Bronchial epithelial cell (primary cell): ENCODE measurements at places on chromosomes 1 and 21.

- no peak for DNase-seq
Observed at GRCh38 chr1:234735916-234736315, 125.9 kb upstream of the IRF2BP2 start.

DNA sequence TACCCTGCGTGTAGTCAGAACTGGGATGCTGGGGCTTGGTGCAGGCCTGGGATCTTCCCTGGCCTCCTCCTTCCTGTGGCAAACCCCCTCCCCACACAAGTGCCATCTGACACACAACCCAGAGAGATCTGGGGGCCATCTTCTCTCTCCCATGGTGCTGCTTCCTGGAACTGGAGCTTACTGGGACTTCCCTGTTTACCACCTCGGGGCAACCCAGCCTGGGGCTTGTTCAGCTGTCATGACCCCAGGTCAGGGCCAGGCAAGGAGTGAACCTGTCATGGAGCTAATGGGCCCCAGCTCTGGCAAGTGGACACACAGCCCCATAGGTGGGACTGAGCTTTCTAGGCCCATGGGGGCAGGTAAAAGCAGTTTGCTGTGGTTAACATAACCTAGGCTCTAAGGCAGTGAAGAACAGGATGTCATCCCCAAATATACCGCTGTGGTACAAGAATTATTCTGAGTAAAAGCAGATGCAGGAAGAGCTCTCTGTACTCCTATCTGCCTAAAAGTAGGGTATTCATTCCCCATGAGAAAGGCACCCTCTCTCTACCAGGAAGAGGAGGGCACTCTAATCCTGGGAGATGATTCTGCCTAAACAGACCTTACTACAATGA is 2.4 kb downstream of the TRIM11 start:
- no peak for DNase-seq

GRCh38 chr21:37060296-37060695 is 12.6 kb downstream of the PIGP start:
- peak; percentile 95 for DNase-seq

GRCh38 chr1:98210064-98210463 is 289.2 kb upstream of the DPYD start:
- peak; percentile 72 for DNase-seq

- no peak for DNase-seq
Observed at GRCh38 chr1:195941314-195941713, 666.9 kb downstream of the KCNT2 start.

- no peak for DNase-seq
Observed at GRCh38 chr1:32748348-32748747, 45.8 kb upstream of the SYNC start.

DNA sequence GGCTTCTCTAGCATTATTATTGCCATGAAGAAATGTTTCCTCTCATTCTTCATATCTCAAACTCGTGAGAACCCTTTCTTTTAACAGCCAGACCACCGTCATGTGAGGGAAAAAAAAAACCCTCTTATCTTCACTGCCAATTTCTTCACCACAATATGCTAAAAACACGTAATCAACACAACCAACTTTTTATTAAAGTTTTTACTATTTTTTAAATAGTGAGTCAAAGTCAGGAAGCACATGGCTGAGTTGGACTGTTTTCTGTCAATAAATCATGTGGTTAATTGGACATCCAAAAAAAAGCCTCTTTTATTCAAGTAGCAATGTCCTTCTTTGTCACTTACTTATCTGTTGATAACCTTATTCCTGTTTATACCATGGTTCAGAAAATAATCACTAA is 55.9 kb upstream of the SAMD13 start:
- DNase-seq: no peak

DNA sequence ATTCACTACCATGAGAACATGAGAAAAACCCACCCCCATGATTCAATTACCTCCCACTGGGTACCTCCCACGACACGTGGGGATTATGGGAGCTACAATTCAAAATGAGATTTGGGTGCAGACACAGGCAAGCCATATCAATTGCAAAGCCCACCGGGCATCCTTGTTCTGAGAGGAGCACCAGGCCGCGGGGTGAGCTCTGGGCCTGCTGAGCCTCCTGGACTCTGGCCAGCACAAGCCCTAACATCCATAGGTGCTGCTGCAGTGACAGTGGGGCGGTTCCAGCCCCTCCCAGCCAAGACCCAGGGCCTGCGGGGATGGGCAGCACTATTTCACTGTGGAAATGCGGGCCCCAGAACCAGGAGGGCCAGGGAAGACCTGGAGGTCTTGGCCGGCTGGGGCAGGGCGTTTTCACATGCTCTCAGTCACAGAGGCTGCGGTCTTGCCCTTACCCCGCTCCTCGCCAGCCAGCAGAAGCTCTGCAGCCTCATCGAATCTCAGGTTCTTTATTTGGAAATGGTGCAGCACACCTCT is 103.8 kb downstream of the PCBP3 start:
- DNase-seq: no peak
